ENCODE measurements at places on chromosomes 2 and 18.

DNA sequence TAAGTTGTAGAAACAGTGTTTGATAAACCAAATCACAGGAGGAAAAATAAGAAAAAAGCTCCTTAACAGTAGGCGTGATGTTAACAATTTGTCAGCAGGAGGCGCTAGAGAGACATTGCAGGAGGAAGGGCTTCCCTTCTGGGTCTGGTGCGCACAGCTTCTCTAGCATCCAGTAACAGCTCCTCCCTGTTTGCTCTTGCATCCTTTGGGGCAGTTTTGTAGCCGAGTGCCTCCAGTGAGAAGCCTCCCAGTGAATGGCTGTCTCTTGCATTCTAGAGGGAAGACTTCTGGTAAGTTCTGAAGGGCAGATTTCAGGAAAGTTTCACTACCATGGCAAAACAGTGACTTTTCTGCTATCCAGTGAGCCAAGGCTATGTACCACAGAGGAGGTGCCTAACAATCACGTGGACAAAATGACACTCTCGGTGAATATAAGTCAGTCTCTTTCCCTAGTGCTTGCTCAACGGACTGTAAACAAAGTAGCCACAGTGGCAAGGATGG lies 9.5 kb upstream of the ZNF396 start:
- DNase-seq = peak; percentile 33

DNA sequence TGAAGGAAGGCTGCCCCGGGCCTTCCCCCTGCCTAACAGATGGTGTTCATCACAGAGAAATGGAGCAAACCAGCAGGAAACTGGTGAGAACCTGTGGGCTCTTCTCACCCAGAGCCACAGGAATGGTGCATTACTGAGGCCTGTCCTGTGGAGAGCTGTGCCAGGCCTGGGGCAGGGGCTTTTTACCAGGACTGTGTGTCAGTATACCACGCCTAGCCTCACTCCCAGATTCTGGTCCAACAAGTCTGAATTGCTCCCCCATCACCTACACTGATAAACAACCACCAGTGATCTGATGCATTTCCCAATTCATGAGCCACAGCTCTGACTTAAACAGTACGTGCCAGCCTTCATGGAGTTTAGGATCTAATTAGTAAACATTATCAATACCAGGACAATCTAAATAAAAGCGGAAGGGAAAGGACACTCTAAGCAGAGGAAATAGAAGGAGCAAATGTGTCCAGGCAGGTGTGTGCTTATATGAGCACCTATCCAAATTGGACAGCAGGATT lies 8.9 kb upstream of the DGUOK start:
- DNase-seq = no peak

DNA sequence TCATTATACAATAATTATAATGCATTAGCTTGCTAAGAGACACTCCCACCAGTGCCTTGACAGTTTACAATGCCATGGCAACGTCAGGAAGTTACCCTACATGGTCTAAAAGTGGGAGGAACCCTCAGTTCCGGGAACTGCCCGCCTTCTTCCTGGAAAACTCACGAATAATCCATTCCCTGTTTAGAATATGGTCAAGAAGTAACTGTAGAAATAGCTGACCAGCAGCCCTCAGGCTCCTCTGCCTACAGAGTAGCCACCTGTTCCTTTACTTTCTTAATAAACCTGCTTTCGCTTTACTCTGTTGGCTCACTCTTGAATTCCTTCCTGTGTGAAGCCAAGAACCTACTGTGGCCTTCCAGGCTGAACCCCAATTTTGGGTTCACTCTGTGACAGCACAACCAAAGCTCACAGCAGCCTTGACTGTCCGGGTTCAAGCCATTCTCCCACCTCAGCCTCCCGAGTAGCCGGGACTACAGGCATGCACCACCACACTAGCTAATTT lies 20.0 kb upstream of the PTPN2 start:
- DNase-seq = no peak

DNA sequence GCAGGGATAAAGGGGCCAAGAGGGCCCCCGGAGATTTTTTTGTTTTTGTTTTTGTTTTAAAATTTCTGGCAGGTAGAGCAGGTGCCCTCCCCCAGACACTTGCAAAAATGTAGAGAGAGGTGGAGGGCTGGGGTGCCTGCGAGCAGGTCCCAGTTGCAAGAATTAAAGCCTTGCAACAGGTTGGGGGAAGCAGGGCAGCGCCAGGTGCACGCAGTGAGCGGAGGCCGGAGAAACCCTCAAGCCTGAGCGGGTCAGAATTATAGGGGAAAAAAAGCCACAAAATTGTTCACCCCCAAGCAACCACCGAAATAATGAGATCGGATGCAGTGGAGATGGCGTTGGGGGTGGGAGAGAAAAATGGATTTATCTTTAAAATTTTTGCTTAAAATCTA lies 527 bp downstream of the IGFBP5 start:
- DNase-seq = no peak

GRCh38 chr18:48361801-48362200 lies 47.4 kb downstream of the ZBTB7C start:
- DNase-seq = no peak

DNA sequence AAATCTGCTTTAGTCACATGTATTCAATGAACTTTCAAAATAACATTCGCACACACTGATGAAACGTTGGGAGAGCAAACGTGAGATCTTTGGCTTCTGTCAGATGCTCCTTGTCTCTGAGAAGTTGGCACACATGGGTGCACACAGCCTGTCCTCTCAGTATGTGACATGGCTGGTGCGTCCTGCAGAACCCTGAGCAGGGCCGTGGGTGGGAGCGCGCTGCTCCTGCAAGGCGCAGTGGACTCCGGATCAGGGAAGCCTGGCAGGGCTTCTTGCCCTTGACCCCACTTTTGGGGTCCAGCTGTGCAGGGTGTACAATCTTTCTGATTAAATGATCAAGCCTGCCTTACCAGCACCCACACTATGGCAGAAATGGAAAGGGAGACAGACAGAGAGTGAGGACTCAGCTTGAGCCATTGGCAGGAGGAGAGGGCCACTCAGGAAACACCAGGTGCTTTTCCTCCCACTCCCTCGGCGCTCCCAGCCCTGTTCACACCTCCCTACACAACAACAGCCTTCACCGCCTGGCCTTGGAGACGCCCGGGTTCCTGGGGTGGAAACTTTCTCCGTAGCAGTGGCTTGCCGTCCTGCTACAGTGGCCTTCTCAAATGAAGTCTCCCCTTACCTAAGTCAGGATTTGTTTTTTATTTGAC lies 108.4 kb upstream of the SNTG2 start:
- no peak for DNase-seq

- DNase-seq = no peak
Observed at GRCh38 chr2:41835401-41835800, 212.4 kb upstream of the PKDCC start.

GRCh38 chr2:167318581-167318980 lies 430.3 kb downstream of the XIRP2 start:
- no peak for DNase-seq

GRCh38 chr18:551404-552061 lies 28.6 kb upstream of the CETN1 start:
- no peak for DNase-seq

- DNase-seq = no peak
Observed at GRCh38 chr2:40510304-40510703, 58.4 kb upstream of the SLC8A1 start.

- no peak for DNase-seq
Observed at GRCh38 chr2:32836933-32837332, 109.8 kb upstream of the LTBP1 start.

GRCh38 chr2:66301022-66301766 lies 133.7 kb upstream of the MEIS1 start:
- DNase-seq = no peak

DNA sequence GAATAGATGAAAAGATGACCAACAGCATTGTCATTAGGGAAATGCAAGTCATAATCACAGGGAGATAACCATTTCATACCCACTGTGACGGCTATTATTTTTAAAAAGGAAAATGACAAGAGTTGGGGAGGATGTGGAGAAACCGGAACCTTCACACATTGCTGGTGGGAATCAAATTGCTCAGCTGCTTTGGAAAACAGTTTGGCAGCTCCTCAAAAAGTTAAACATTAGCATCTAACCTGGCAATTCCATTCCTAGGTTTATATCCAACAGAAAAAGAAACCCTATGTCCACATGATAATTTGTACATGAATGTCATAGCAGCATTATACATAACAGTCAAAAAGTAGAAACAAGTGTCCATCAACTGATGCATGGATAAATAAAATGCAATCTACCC lies 58.2 kb downstream of the KCNG3 start:
- DNase-seq = no peak

GRCh38 chr18:79383388-79384056 lies 12.2 kb upstream of the NFATC1 start:
- DNase-seq = no peak

DNA sequence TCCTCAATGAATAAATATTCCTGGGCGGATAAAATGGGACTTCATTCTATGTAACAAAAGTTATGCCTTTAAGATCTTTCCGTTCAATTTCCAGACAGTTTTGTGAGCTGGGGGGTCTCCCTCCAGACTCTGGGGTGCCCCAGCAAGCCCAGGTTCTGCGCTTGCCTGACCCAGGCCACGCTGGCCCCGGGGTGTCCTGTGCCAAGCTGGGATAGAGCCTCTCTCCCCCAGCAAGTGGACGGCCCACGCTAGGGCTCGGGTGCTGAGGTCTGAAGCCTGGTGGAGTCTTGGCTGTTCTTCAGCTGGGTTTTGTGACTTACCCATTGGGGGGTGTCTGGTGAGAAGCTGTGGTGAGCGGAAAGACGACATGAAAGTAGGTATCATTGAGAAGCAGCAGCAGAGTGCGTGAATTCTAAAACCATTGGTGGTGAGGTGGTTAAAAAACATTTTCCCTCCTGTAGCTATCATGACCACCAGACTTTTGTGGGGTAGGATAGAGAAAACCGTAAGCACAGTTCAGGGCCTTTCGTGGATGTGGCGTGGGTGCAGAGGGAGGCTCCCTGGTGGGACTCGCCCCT lies 346.8 kb downstream of the ANAPC1 start:
- no peak for DNase-seq

DNA sequence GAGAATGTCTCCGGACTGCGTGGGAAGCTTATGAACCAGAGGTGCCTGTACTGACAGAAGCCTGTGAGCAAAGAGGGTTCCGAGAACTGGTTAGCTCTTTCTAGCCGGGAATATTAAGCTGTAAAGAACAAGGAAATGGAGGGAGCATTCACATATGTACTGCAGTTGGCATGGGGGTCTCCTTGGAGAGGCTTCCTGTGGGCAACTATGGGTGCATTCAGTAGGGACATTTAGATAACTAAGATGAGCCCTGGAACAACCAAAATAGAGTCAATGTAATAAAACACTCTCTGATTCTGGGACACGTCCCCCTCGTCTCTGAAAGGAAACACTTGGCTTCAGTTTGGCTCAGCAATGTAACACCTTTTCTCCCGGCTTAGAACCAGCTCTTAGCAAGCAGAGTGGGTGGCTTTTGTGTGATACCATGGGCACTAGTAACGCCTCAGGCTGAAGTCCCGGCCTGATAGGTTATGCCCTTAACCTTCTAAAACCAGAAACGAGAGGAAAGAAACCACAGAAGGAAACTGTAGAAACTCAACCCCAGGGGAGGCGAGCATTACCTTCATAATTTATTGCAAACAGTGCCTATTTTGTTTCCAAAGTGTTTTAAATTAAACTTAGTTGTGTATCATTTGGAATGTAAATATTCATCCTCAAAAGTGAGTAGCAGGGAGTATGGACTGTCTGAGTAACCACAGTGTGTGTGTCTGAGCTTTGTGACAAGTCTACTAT lies 48.8 kb upstream of the LPIN2 start:
- no peak for DNase-seq

GRCh38 chr2:179470992-179471391 lies 206.4 kb upstream of the SESTD1 start:
- no peak for DNase-seq

DNA sequence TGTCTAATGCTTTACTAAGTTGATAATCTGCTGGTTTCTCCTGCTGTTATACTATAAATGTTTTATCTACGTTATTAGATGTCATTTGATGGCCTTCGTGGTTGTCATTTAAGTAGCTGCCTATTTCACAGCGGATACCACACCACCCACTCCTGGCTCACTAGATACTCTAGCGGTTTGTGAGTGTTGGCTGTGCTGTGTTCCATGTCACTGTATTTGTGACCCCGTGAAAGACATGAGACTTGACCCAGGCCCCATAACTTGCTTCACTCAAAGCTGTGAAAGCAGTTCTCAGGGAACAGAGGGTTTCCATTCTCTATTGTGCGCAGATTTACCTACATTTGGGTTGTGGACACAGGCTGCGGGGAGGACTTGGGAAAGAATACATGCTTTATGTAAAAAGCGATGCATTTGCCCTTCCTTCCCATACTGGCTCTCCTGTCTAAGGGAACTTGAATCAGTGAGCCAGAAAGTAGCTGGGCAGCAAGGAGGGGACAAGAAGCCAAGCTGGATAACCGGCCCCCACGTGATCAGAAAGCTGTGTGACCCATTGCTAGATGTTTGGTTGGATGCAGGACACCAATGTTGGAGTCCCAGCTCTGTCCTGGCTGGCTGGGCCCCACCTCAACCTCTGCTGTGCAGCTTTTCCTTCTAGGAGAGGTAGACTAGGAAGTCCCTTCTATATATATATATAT lies 52.2 kb downstream of the PLB1 start:
- no peak for DNase-seq

DNA sequence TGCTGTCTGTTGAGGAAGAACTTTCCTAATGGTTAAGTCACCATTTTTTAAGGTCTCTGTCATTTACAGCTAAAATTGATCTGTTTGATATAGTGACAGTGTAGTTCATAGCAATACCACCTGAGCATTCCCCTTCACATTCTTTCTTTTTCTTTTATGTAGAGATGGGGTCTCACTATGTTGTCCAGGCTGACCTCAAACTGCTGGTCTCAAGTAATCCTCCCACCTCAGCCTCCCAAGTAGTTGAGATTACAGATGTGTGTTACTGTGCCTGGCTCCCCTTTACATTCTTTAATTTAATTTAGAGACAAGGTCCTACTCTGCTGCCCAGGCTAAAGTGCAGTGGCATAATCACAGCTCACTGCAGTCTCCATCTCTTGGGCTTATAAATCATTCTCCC lies 72.7 kb upstream of the ACVR1 start:
- no peak for DNase-seq

GRCh38 chr2:150697596-150697995 lies 210.1 kb upstream of the RND3 start:
- no peak for DNase-seq

- DNase-seq = no peak
Observed at GRCh38 chr2:2112416-2113105, 218.5 kb downstream of the MYT1L start.

- DNase-seq = no peak
Observed at GRCh38 chr18:62979176-62979575, 263.8 kb downstream of the PHLPP1 start.

GRCh38 chr2:128605421-128605820 lies 286.8 kb upstream of the HS6ST1 start:
- DNase-seq = no peak

- no peak for DNase-seq
Observed at GRCh38 chr18:76621226-76621625, 126.2 kb upstream of the ZNF516 start.

GRCh38 chr18:76927223-76927725 lies 104.9 kb downstream of the ZNF236 start:
- DNase-seq = no peak

- DNase-seq = no peak
Observed at GRCh38 chr2:85415980-85416650, 2.4 kb upstream of the SH2D6 start.

- DNase-seq = no peak
Observed at GRCh38 chr2:197311421-197312033, 947 bp upstream of the ANKRD44 start.

All from amniotic stem cell (primary cell).